ENCODE measurements at places on chromosomes 2 and 18.
A peak's percentile ranks its signal among the peaks of the same experiment; 100 is the strongest.

GRCh38 chr2:176514276-176514675 is 245.0 kb downstream of the MTX2 start:
- no peak for DNase-seq

GRCh38 chr2:170324640-170325046 is 146.7 kb downstream of the MYO3B start:
- DNase-seq, result peak; percentile 81

GRCh38 chr2:211367293-211367692 is 810.9 kb downstream of the CPS1 start:
- DNase-seq, result no peak

DNA sequence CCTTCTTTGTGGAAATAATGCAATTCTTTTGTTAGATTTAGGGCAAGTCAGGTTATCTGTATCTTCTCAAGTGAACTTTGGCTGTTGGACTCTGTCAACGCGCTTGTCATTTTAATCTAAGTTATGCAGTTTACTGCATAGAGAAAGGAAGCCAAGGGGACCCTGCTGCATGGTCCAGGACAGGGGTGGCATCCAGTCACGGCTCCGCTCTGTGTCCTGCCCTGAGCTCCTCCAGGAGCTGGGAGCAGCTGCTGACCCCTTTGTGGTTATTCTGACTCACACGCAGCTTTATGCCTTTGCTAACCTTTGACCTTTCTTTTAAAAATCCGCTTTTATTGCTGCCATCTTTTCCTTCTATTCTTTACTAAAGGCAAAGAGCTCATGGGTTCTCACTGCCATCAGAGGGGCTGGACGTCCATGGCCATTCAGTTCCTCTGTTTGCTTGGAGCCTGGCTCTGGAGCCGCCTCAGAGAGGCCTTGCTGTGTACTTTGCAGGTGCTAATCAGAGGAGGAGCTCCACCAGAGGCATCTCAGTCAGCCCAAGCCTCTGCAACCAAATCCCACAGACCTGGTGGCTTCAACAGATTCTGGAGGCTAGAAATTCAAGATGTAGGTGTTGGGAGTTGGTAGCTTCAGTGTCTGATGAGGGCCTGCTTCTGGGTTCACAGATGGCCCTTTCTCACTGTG is 39.3 kb downstream of the SNTG2 start:
- DNase-seq, result no peak

DNA sequence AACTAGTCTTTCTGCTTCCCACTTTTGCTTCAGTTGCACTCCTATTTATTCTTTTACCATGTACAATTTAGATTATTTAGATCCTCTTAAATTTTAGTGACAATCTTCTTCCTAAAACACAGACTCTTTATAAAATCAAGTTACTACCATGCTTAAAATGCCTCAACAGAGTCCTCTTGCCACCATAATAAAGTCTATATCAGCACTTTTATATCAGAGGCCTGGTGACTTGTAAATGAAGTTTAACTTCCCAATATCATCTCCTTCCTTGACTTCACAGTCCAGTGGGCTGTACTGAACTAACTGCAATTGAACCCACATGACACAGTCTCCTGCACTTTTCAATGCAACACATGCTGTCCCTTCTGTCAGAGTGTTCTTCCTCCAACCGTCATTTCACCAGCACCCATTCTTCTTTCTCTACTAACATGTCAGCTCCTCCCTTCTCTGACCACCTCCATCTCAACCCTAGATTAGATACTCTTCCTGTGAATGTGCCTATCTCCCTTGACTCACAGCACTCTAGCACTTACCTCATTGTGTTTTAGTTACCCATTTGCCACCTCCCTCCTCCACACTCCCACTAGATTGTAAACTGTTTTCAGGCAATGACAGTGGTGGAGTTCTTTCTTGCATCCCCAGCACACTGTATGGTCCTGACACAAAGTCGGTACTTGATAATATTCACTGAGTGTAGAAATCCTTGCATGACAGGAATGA is 414.9 kb downstream of the SATB2 start:
- DNase-seq, result no peak

DNA sequence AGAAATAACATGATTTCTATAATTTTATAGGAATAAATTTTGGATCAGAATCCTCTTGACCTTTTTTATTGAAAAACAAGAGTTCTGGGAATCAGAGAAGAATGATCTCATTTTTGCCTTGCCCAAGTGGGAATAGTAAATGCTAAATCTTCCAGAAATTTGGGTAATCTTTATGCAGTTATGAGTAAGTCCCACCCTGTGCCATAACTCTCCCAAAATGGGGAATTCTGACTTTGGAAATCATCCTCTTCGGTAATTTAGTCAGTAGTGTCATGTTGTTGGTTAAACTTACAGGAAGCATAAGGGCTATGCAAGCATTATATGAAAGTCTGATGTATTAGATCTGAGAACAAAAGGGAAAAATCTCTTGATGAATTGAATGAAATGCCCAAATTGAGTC is 20.6 kb upstream of the ARHGAP28 start:
- no peak for DNase-seq

DNA sequence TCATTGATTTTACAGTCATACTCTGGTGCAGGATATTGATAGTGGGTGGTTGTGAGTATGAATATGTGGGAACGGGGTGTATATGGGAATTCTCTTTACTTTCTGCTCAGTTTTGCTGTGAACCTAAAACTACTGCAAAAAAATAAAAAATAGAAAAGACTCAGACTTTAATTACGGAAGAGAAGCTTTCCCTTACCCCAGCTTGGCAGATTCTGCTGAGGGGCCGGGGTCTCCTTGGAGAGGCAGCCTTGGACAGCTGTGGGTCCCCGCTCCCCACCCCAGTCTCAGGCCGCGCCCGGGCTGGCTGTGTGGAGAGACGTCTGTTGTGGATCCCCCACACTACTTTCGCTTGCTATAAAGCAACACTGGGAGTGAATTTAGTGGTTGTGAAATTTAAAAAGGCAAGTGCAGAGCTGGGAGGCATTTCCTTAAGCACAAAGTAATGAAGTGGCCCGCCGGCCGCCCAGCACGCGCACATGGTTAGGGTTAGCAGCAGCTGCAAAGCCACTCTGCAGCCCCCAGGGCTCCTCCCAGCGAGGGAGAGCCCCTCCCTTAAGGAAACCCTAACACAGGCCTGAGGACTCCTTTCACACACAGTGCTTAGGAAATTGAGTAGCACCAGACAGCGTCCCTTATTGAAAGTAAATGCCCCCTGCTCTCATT is 102.4 kb downstream of the DDX1 start:
- peak; percentile 55 for DNase-seq

DNA sequence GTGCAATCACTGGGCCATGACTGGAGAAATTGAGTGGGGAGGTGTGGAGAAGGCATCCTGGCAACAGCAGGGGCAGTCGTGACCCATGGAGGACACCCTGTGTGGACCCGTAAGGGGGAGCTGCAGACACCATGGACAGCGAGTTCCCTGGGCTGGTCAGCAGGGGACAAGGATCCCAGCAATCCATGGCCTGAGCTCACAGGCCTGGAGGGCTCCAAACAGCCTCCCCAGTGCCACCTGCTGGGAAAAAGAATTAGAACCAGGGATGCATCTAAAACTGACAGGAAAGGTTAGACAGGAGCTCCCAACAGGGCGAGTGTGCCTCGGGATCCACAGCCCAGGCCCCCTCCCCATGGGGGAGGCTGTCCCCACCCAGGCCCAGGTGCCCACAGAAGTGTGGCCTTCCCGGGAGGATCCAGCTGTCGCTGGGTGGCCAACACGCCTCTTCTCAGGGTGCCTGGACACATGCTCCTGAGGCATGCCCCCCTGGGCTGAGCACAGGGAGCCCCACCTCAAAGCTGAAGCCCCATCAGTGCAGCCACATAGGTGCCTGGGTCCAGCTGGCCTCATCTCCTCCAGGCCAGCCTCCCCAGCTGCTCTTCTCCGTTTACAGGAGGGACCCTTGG is 20.5 kb upstream of the KIF1A start:
- peak; percentile 91 for DNase-seq

GRCh38 chr2:150971910-150972309 is 289.8 kb downstream of the RBM43 start:
- no peak for DNase-seq

- DNase-seq, result no peak
Observed at GRCh38 chr2:25677877-25678276, 4.5 kb upstream of the DTNB start.

GRCh38 chr2:44821500-44821899 is 120.0 kb upstream of the SIX3 start:
- DNase-seq, result peak; percentile 43

DNA sequence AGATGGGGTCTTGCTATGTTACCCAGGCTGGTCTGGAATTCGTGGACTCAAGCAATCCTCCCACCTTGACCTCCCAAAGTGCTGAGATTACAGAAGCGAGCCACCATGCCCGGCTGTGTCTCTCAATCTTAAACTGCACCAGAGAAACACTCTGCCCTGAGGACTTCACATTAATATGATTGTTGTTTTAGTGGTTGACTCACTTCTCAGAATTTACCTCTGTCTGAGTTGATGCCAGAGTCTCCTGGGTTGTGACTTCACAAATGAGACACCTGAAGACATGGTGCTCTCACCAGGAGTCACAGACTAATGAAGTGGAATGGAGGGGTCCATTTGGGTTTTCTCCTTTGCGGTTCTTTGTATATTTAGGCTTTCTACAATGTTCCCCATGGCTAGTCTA is 61.0 kb upstream of the TGIF1 start:
- no peak for DNase-seq

DNA sequence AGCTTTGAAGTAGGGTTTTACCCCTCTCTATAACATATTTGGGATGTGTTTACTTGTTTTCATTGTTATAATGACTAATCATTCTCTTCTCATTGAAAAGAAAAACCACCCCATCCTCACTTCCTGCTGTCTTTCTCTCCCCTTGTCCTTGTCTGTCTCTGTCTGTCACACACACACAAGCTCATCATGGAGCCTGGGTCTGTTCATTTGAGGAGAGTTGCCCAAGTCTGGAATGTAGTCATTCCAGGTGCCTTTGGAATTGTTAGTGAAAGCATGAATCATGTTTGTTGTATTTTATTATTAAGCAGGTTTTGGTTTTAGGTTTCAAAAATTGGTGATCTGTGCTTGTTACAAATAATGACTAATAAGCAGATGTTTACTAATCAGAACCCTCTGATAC is 133.5 kb upstream of the IL1R2 start:
- no peak for DNase-seq

- no peak for DNase-seq
Observed at GRCh38 chr18:70197026-70197425, 8.5 kb downstream of the RTTN start.

DNA sequence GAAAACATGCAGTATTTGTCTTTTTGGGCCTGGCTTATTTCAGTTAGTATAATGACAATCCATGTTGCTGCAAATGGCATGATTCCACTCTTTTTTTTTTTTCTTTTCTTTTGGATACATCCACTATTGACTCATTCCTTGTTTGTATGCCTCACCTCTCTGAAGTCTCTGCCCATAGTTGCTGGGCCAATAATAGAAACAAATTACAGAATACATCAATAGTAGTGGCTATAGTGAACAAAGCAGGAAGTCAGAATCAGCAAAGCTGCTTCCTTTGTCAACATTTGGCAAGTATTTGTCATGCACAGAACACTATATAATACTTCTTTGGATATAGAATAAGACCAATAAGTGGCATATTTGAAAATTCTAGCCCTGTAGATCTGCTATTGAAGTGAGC is 609.7 kb downstream of the STK39 start:
- DNase-seq, result no peak

- DNase-seq, result peak; percentile 87
Observed at GRCh38 chr2:158828378-158829164, 33.5 kb downstream of the DAPL1 start.

GRCh38 chr2:177908182-177908581 is 164.4 kb downstream of the PDE11A start:
- no peak for DNase-seq

DNA sequence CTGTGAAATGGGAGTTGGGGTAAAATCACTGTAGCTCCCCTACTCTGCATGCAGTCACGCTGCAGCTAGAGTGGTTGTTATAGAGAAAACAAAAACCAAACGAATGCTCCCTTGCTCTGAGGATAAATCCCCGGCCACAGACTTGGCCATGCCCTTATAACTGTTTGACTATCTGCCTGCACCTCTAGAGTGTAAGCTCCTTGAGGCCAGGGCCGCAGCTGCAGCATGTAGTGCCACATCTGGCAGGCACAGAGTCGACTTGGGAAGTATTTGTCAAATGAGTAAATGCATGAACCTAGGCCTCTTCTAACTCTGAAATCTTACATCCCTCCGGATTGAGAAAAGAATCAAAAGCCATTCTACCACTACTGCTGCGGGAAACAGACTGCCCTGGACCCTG is 35.9 kb downstream of the KCNIP3 start:
- DNase-seq, result no peak

DNA sequence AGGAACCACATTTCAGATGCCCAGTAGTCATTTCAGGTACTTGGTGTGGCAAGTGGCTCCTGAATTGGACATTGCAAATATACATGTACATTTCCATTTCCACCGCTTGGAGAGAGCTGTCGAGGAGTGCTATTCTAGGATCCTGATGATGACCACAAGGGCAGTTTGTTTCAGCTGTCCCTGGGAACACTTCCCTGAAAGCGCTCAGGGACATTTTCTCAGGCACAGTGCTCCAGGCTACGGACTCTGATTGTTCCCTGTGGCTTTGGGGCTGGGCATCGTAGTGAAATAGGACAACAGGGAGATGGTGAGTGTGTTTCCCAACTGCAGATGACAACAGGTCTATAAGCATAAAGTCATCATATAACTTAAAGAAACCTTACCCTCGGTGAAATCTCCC is 3.1 kb downstream of the DBI start:
- no peak for DNase-seq

DNA sequence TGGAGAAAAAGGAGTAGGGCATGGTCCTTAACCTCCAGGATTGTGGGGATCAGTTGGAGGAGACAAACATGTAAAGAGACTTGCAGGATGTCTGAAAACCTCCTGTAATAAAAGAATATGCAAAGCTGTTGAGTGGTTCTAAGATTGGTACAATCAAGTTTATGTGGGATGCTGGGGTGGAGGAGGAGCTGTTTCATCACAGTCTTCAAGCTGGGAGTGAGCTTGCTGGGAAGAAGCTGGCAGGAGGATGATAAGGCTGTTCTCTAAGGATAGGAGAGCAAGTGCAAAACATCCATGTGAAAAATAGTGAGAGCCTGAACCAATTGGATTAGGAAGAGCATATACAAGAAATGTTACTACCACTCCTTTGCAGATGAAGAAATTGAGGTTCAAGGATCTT is 161.9 kb upstream of the CRIM1 start:
- no peak for DNase-seq

GRCh38 chr2:237482485-237482884 is 4.6 kb upstream of the MLPH start:
- peak; percentile 38 for DNase-seq

All from eye (tissue), 1 donor.